ENCODE measurements at places on chromosomes 7 and 10.

- DNase-seq = no peak
Observed at GRCh38 chr7:115889669-115889984, 140.9 kb downstream of the TFEC start.

- no peak for DNase-seq
Observed at GRCh38 chr10:122077311-122077875, 88.4 kb downstream of the TACC2 start.

GRCh38 chr7:30428246-30429155 lies 50.1 kb downstream of the NOD1 start:
- no peak for DNase-seq

GRCh38 chr7:41437257-41438196 lies 265.4 kb downstream of the INHBA start:
- no peak for DNase-seq

DNA sequence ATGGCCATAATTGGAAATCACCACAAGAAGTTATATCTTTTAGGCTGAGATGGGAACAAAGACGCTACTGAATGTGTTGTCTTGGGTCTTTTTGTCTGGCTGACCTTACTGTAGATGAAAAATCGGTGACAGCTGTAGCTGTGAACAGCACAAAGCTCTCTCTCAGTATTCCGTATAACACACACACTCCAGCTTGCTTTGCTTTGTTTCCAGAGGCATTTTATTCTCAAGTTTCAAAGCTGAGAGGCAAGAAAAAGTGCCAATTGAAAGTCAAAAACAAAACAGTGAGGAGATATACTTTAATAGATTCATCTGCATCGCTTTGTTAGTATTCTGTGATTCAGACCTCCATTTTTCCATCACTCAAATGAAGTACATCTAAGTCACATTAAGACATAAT lies 39.6 kb upstream of the CABCOCO1 start:
- DNase-seq = no peak

GRCh38 chr10:28970231-28970630 lies 292.9 kb downstream of the BAMBI start:
- no peak for DNase-seq

DNA sequence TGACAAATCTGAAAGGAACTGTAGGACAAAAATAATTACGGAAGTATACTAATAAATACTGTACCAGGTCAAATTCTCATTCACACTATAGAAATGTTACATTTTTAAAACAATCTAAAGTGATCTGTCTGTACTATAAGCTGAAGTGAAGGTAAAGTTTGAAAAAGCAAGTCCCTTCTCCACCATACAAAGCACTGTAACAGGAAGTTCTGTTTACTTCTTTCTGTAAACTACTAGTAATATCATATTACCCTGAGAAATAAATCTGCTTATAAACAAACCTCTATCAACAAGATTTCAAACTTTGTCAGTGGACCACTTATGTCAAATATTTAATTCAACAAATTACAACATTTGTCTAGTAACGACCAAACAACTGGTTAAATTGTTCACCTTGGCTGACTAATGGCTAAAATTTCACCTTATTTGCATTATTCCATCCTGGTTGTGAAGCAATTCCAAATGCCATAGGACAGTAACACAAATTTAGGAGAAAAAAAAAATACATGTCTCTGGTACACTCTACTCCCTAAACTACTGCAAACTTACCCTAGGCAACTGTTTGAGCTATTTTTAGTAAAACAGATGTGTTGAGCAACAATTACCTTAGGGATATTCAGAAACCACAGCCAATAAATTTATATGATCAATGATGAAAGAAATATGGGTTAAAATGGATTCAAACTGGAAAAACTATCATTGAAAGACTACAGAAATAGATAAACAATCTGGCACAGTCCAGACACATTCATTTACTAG lies 126.0 kb downstream of the NRBF2 start:
- DNase-seq = no peak

- DNase-seq = no peak
Observed at GRCh38 chr10:93420944-93421825, 60.9 kb downstream of the MYOF start.
